ENCODE measurements at places on chromosomes 13 and 19. TPM values are rescaled to one million over a fixed set of nuclear protein-coding genes. Genes with fewer than 3 reads are reported as not detected.

The CEACAM19 gene
- total RNA-seq = 6.3 TPM

The C13orf46 gene
- 4.8 TPM for total RNA-seq

DNA sequence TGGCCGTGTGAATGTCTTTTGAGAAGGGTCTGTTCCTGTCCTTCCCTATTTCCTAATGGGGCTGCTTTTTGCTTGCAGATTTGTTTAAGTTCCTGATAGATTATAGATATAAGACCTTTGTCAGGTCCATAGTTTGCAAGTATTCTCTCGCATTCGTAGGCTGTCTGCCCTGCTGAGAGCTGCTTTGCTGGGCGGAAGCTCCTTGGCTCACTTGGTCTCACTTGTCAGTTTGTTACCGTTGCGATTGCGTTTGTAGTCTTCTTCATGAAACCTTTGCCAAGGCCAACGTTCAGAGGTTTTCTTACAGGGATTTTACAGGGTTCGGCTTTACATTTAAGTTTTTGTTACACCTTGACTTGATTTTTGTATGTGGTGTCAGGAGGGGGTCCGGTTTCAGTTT lies 44.0 kb upstream of the TFDP1 start:
- no peaks in the 10 kb centered on the region for H3K27me3 ChIP-seq
- no peak overlapping the region for H3K4me3 ChIP-seq
- H3K27ac ChIP-seq = no peak overlapping the region
- peak; percentile 21 for DNase-seq

- no peak overlapping the region for H3K27ac ChIP-seq
Observed at GRCh38 chr19:57290970-57291369, 10.7 kb downstream of the ZNF460 start.

DNA sequence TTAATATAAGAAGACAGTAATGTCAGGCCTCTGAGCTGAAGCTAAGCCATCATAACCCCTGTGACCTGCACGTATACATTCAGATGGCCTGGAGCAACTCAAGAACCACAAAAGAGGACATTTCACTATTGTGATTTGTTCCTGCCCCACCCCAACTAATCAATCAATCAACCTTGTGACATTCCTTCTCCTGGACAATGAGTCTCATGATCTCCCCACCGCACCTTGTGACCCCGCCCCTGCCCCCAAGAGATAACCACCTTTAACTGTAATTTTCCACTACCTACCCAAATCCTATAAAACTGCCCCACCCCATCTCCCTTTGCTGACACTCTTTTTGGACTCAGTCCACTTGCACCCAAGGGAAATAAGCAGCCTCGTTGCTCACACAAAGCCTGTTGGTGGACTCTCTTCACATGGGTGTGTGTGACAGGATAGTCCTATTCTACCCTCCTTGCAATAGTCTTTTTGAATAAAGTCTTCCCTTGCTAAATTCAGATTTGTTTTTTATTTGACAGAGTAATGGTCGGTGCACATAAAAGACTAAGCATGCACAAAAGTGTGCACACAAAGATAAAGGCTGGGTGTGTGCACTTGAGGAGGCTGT lies 14.0 kb downstream of the CD70 start:
- H3K36me3 ChIP-seq = no peaks in the 10 kb centered on the region
- DNase-seq = no peak
- no peaks in the 10 kb centered on the region for H3K4me1 ChIP-seq
- H3K27me3 ChIP-seq = no peaks in the 10 kb centered on the region

DNA sequence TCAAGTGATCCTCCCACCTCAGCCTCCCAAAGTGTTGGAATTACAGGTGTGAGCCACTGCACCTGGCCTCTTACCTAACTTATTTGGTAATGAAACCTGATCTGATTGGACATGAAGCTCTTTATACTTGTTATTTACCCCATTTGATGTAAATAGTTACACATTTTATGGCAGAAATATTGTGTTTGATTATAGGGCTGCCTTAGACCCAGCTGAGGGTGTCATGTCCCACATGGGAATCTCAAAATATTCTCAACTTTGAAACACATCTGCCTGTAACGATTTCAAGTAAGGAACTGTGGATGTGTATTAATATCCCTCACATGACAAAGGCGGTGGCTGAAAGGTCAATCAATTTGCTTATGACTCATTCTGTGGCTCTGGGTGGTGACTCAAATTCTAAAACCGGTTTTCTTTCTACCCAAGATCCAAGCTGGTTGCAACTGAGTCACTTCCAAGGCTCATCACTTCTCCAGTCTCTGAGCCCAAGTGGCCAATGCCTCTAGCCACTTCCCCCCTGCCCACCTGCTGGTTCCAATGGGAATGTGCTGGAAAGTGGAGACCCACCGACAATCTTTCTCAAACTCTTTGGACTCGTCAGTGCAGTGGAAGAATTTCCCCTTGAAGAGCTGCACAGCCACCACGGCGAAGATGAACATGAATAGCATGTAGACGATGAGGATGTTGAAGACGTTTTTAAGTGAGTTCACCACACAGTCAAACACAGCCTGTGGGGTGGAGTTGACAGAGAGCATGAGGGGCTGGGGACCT lies 110.9 kb downstream of the IER2 start:
- H3K36me3 ChIP-seq = no peaks in the 10 kb centered on the region
- no peaks in the 10 kb centered on the region for H3K27me3 ChIP-seq
- no peak for DNase-seq
- no peak overlapping the region for H3K27ac ChIP-seq

Data from ascending aorta (tissue), 2 donors.